ENCODE measurements at places on chromosomes 11 and 22.

GRCh38 chr22:16819249-16819648 lies 6.0 kb downstream of the XKR3 start:
- no peak for DNase-seq

- peak; percentile 13 for DNase-seq
Measured at GRCh38 chr11:10746871-10747270, 4.2 kb upstream of the CTR9 start.

DNA sequence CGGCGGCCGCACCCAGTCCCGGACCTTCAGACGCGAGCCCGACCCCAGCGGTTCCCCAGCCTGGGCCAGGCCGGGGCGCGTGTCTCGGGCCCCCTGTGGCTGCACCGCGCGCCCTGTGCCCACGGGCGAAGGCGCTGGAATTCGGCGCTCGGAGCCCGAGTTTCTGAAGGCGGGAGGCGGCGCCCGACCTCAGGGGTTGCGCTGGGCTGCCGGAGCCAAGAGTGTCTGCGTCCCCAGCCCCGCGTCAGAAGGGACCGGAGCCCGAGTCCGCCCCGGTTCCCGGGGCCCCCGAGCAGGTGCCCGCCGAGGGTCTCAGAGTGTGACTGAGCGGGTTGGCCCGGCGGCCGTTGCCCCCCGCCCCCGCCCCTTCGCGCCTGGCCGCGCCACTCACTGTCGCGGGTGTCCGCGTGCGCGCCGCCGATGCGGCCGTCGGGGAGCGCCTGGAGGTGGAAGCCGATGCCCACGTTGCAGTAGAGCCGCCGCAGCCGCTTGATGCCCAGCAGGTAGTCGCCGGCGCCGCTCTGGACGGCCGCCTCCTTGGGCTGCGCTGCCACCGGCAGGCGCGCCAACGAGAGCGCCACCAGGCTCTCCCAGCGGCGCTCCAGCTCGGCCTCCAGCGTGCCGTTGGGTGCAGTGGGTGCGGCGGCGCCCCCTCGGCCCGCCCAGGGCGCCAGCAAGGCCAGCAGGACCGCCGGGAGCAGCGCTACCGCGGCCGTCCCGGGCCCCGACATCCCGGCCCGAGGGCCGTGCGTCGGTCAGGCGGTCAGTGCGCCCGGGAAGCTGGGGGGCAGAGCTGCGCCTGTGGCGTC lies 583 bp downstream of the FGF4 start:
- no peak for DNase-seq

GRCh38 chr11:118200901-118201680 lies 23.7 kb downstream of the JAML start:
- DNase-seq = no peak

DNA sequence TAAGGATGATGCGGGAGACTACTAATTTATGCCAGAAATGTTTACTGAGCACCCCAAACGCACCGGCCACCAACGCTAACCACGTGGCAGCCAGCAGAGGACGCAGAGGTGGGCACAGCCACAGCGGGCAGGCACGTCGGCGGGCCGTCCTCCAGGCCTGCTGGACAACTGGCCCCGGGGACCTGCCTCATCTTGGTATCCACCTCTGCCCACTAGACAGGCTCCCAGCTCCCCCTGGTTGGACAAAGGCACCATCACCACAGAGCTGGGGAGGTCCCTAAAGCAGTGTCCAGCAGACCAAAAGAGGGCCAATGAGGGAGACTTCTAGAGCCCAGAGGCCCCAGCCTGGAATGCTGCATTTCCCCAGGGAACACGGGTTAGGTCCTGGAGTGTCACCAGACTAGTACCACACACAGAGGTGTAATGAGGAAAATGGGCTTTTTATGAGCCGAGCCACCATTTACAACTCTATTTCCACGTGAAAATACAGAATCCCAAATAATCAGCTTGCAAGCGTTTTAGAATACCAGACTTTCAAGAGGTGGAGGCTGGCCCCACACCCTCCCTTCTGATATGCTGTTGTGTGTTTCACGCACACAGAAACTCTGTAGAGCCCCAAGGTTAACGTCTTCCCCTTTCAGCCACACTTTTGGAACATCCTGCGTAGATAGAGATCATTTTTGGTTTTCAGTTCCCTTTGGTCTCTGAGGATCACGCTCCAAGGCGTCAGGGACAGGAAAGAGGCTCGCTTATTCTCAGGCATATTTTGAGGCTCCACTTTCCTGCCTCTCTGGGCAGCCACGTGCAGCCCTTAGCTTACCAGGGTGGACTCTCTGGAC lies 23.7 kb upstream of the BID start:
- no peak for DNase-seq

- no peak for DNase-seq
Measured at GRCh38 chr11:120401506-120401905, 65.3 kb downstream of the ARHGEF12 start.

DNA sequence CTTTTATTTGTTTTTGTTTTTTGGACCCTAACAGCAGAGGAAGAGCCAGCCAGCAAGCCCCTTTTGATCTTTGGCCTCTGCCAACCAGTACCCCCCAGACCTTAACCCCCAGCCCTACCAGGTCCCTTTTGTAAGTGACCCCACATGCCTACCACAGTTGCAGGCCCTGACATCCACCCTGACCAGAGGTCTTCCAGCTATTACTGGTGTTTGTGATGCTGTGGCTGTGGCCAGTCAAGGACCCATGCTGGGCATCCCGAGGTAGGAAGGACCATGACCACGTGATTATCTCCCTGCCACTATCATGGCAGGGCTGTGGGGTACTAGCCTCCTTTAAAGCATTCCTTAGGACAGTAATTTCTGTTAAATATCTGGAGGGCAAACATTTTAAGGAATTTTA lies 9.0 kb downstream of the MED15 start:
- DNase-seq = no peak

DNA sequence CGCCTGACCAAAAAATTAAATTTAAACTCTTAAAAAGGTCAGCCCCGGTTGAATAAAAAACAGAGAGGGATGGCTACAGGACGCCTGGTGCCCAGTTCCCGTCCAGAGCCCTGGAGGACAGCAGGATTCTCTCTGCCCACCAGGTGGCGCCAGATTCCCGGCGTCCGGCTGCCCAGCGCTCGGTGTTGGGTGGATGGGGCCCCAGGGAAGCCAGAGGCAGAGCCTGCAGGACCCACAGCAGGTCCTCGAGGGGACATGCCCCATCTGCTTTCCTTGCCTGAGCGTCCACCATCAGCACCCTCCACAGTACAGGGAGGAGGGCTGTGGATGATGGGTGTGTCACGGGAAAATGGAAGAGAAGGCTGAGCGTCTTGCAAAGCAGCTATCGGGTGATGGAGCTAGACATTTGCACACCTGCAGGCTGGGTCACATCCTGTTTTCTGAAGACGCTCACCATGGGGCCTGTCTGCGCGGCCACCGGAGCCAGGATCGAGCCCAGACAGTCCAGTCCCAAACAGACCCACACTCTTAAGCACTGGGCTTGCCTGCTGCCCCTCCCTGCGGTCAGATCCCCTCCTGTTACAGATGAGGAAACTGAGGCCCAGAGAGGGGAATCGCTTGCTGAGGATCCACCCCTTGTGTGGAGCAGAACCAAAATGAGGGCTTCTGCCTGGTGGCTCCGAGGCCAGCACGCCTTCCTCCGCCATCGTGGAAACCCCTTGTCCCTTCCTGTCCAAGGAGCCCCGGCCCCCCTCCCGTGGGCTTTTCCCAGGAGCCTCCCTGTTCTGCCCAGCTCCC lies 18.5 kb upstream of the CBX7 start:
- DNase-seq = peak; percentile 71

DNA sequence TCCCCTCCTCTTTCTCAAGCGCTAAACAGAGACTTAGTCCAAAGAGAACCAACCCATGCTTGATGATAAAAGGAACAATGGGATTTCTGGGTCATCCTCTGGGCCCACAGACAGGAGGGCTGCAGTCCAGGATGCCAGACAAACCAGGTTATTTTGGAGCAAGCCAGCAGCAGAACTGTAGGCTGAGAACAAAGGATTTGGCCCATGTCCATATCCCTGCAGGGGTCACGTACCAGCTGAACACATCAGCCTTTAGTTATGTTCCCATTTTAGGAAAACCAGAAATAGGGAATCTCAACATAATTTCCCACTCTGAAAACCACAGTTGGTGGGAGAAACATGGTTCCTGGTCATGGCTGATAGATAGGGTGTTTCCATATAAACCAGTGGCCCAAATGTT lies 533.6 kb upstream of the CADM1 start:
- no peak for DNase-seq

DNA sequence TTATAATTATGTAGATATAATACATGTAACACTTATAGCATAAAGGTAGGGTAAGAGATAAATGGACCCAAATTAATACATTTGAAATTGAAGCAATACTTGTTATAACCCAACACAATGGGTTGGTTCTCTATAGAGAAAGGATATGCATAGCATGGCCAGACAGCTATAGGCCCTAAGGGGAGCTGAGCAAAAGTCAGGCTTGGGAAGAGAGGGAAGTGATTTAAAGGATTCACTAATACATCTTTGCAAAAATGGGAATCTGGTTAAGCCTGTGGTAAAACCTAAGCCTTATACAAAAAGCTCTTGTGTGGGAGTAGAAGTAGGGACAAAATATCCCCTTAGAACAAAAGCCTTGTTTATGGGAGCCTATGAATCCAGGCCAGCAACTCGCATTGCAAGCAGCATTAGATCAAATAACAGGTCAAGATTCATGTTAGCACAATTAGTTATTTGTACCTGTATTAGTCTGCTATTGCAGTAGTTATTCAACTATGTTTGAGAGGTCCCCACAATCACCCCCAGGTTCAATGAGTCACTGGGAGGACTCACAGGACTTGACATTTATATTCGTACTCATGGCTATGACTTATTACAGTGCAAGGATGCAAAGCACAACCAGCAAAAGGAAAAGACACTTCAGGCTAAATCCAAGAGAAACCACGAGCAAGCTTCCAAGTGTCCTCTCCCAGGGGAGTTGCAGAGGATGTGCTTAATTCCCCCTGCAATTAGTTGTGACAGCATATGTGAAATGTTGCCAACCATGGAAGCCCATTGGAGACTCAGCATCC lies 144.7 kb upstream of the LMO1 start:
- DNase-seq = no peak

- DNase-seq = peak; percentile 85
Measured at GRCh38 chr11:35943713-35944502, at the start of gene LDLRAD3. TSS of gene LDLRAD3 (plus strand) at chr11:35944062. CDS start at chr11:35944099, 37 bp downstream.

Measured in erythroblast (primary cell).